Tibial artery (tissue), 4 donors: ENCODE measurements at places on chromosomes 16 and 17.

GRCh38 chr16:12625068-12625467, 178.6 kb downstream of the CPPED1 start:
- no peak for DNase-seq

- DNase-seq = no peak
These were observed 39.1 kb downstream of the CCDC57 start for GRCh38 chr17:82173351-82174041.

DNA sequence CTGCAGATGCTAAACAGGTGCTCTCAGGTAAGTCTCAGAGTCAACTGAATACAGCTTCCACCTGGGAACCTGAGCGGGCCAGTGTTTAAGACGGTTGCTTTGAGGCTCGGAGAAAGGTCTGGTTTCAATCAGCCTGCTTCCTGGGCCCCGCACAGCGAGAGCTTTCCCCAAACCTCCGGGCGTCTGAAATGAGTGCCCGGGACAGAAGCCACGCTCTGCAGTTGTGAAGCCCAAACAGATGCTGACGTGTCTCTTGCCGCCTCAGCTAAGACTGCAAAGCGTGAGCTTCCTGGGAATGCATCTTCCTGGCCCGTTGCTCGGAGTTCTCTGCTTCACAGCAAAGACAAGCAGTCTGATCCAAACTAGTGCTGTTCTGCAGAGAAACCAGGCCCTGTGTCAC, 36.7 kb downstream of the PLXDC1 start:
- no peak for DNase-seq

DNA sequence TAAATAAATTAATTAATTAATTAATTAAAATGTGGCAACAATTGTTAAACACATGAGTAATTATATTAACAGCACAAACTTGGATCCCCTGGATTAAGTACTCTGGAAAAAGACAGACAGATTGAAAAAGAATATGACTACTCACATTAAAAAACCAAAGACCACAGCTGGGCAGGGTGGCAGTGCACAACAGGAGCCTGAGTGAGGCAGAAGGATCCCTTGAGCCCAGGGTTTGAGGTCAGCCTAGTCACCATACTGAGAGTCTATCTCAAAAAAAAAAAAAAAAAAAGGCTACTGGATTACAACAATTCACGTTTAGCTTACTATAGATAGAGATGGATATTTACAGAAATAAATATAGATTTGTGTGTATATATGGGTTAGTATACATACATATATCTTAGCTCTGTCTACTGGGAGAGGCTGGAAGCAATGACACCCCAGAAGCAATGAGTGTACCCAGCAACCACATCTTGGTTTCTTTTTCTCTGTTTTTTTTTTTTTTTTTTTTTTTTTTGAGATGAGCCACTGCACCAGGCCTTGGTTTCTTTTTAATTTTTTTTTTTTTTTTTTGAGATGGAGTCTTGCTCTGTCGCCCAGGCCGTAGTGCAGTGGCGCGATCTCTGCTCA, 10.6 kb upstream of the SUZ12 start:
- DNase-seq = no peak

DNA sequence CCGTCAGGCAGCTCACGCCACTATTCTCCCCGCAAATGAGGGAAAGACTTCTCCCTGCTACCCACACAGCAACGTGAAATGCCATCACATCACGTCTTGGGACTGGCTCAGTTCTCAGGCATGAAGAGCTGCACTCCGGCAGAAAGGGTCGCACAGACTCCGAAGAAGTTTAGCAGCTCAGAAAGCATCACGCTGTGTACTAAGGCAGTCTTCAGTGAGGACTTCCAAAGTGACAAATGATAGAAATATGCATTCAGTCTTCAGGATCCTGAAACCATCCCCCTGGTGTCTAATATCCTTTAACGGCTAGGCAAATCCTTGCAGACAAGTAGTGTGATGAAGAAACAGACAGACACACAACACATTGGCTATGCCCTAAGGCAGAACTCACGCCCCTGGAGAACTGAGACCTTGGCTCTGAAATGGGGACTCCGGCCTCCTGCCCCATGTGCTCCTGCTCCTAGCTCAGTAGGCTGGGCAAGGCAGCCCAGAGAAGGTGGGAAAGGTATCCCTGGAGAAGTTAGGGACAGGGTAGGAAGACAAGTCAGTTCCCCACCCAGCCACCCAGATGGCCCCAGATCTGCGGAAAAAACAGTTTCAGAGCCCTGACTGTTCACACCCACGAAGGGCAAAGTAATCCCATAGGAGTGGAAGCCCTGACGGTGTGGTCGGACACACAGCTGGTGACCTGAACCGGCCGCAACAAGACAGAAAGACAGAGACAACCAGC, 1.6 kb downstream of the XYLT1 start:
- DNase-seq = peak; percentile 72

GRCh38 chr17:44872131-44872768, 24.6 kb downstream of the HIGD1B start:
- DNase-seq = peak; percentile 63

DNA sequence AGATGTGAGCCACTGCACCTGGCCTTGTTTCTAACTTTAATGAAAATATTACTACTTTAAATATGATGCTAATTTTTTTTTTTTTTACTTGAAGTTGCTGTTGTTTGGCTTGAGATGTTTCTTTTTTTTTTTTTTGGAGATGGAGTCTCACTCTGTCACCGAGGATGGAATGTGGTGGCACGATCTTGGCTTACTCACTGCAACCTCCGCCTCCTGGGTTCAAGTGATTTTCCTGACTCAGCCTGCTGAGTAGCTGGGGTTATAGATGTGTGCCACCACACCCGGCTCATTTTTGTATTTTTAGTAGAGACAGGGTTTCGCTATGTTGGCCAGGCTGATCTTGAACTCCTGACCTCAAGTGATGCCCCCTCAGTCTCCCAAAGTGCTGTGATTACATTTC, 23.6 kb downstream of the IGSF6 start:
- no peak for DNase-seq

DNA sequence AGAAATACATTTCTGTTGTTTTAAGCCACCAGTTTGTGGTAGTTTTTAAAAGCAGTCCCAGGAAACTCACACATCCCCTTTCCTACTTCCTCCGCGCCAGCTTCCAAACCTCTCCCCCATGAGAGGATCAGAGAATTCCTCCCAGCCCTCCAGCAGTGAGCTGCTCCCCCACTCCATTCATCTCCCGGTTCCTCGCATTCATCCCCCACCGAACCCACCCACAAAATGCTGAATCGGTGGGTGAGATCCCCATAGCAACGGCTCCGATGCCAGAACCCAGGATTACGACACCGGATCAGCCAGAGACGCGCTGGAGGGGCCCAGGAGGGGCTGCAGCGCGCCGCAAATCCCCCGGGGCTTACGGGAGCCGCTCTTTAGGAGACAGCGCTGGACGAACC, 251.4 kb upstream of the RPL38 start:
- no peak for DNase-seq

DNA sequence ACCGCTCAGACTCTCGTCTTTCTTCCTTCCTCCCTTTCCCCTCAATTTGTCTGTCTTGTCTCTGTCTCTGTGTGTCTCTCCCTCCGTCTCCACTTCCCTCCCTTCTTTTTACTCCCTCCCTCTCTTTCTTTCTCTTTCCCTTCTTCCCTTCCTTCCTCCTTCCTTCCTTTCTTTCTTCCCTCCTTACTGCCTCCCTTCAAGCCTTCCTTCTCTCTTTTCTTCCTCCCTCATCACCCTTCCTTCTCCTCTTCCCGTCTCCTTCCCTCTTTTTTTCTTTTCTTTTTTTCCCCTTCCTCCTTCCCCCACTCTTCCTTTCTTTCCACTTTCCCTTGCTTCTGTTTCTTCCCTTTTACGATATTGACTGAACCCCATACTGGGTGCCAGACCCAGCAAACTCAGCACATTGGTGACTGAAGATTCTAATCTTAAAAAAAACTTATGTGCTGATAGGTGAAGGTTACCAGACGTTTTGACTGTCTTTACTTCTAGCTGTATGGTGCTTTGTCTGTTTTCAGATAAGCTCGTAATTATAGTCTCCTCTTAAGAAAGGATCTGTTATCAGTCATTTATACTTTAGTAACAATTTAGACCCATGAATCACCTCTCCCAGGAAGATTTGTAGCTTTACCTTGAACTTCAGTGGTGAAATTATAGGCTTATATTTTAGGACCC, 481 bp upstream of the BRD7 start:
- DNase-seq = no peak

DNA sequence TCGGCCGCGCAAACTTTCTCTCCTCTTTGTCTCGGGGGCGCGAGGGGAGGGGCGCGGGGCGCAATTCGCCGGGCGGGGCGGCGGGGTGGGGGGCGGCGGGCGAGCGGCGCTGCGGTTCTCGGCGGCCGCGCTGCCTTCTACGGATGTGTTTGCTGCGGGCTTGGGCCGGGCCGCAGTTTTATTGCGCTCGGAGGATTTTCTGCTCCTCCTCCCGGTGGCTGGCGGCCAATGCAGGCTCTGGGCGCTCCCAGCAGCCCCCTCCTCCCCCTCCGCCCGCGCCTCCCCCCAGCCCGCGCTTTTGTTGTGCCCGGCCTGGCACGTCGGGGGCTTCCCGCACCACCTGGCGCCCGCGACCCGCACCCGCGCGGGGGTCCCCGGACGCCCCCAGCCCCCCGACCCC, at the start of gene TIMP2:
TIMP2 (minus strand) TSS at position 154 of the 400 bp plus-strand sequence. CDS start 299 bp downstream, outside the sequence.
- DNase-seq = peak; percentile 88

GRCh38 chr16:68972013-68972412, 128.7 kb downstream of the TANGO6 start:
- no peak for DNase-seq

GRCh38 chr16:3689731-3690130, 27.6 kb downstream of the TRAP1 start:
- no peak for DNase-seq

DNA sequence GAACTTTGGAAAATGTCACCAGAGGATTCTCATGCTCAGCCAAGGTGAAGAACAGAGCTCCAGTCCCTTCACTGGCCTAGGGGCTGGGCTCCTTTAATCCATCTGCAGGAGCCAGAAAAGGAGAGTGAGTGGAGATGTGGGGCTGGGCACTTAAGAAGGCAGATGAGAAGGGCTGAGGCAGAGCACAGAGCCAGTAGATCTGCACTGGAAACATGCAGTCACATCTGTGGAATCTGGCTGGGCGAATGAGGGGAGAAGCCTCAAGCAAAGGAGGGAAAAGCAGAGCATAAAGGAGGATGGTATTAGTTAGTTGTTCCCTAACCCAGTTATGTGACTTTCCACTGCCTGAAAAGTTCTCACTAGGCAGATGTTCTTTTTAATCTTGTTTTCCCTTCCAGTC, 50.4 kb upstream of the BCAR1 start:
- no peak for DNase-seq

- DNase-seq = no peak
These were observed 4.2 kb upstream of the ATXN7L3 start for GRCh38 chr17:44203731-44204440.

DNA sequence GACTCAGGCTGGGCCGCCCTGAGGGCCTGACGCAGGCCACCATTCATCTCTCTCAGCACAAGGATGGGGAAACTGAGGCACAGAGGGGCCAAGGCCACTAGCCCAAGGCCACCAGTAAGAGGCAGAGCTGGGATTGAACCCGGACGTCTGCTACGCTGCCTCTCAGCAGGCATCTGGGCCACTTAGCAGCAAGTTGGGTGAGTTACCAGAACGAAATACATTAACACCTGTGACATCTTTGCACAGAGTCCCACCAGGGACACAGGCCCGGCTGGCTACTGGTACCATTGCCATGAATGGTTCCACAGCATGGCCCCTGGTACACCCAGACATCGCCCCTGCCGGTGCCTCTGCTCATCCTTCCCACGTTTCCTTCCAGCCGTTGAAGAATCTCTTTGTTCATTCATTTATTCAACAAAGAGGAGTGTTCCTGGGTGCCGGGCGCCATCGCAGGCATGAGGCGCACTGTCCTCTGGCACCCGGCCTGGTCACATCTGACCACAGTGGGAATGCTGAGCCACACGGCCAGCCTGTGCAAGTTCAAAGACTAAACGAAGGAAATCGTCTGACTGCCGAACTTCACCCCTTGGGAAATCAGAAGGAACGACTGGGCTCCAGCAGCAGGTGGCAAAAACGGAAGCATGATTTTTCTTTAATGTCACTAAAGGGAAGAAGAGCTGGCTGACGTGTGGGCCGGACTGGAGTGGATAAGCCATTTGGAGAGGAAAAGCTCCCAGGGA, 7.4 kb upstream of the ZNF469 start:
- peak; percentile 58 for DNase-seq

DNA sequence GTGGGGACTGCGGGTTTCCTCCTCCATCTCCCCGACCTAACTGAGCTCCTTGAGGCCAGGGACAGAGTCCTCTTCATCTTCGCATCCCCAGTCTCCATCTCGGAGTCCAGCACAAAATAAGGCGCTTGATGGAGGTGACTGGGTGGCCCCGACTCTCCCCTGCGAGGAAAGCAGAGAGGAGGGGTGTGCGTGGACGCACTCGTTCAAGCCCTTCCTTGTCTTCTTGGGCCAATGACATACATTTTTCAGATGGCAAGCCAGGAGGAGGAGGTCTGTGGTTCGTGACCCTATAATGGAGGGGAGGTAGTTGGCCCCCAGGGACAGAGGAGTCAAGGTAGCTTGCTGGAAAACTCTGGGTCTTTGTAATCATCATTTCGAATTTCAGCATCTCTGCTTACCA, 17.2 kb downstream of the CRISPLD2 start:
- DNase-seq = no peak

DNA sequence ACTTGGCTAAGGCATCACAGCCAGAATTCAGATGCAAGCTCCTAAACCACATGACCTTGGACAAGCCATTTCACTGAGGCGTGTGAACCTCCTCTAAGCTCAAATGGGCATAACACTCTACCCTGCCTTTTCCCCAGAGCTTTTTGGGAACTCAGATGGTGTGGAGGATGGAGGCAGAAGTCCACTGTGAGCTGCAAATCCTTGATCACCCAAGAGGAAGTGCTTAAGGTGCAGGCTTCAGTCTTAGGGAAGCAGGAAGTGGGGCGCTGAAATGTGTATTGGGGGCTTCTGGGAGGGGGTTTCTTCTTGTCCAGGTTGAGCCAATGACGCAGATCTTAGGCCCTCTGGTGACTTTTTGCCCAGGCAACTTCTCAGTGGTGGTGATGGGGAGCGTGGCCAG, 12.9 kb downstream of the CIITA start:
- no peak for DNase-seq
